ENCODE measurements at places on chromosomes 1 and 21. TPM values are rescaled to one million over a fixed set of nuclear protein-coding genes. Genes with fewer than 3 reads are reported as not detected.

AMY1A gene
- not detected for total RNA-seq

ACTL8 gene
- total RNA-seq: not detected

JAK1 gene
- 314 TPM for total RNA-seq

GUCA2A gene
- not detected for total RNA-seq

GRCh38 chr1:70353601-70354331 is 756 bp downstream of the ANKRD13C start:
- peak; percentile 38 for DNase-seq
